ENCODE measurements at places on chromosomes 1 and 21.

GRCh38 chr1:20080441-20081352, 10.7 kb downstream of the PLA2G5 start:
- DNase-seq = no peak

DNA sequence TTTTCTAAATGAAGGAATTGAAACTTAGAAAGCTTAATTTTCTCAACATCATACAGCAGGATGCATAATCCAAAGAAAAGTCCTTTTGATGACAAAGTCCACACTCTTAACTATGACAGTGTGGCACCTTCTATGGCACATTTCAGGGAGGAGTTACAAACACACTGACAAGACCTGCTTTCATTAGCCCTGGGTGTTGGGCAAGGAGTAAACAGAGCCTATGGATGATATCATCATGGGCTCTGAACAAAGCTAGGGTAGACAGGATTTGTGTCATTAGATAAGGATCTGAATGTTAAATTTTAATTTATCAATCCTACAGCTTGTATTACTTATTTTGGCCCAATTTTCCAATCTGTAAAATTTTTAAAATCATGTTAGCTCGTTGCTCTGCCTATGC, 62.6 kb upstream of the DENND1B start:
- no peak for DNase-seq

GRCh38 chr1:11806307-11806936, 431 bp downstream of the CLCN6 start:
- peak; percentile 12 for DNase-seq

DNA sequence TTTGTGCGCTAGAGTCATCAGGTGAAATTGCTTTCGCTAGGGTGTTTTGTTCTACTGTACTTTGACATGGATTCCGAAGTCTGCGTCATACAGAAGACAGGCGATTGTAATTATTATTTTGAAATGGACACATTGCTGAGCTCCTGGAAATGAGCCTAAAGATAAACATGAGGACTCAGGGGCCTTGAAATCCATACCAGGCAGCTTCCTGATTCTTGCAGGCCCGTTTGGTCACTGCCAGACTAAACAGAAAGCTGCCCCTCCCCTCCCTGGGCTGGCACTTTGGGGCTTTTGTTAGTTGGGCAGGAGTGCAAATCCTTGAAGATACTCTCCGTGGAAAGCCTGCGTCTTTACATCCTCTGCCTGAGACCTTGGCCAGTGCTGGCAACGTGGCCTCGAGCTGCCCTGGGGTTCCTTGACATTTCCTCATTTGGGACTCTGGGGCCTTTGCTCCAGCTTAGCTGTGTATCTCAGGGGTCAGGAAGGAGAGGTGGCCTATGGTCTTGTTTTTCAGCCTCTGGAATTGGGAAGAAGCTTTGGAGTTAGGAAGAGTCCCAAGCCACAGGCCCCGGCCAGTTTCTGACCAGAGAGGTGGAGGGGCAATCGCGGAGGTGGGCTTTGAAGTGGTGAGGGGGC, 26.9 kb upstream of the KCNE2 start:
- DNase-seq = no peak

DNA sequence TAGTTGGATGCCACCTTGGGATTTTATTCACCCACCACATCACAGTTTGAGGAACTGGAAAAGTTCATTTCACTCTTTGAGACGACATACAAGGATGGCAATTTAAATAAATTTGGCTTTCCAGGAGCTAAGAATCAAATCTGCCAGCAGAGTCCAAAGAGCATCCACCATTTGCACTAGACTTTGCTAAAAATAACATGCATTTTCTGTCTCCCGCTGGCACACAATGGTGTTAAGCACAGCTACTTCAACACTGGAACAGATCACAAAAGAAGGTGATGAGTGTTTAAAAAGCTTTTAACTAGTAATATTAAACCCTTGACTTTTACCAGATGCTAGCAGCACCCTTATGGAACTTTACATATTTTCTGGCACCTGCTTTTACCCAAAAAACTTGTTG, 44.6 kb downstream of the MAEL start:
- no peak for DNase-seq

DNA sequence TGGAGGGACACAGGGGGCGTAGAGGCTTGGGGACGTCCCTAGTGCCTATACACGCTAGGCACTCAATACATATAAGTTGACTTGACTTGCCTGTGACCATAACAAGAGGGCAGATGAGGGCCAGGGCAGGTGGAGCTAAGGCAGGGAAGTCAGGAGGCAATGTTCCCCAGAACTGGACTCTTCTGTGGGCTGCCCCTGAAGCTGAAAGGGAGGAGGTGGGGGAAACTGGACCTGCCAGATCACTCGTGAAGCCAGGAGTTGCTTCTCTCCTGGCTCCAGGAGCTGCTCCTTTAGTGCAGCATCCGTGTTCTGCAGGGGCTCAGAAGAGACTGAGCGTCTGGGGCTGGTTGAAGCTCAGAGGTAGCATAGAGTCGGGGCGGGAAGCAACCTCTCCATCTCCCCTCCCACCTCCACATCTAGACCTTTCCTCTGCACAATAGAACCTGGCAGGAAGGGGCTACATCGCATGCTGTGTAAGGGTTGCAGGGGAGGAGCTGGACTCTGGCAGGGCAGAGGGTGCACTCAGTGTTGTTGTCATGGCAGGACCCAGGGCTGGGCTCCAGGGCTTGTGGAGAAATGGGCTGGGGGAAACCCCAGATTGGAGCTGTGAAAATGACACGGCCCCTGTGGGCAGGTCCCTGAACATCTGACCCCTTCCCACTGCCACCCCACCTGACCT, 2.9 kb upstream of the SEMA4A start:
- DNase-seq = no peak

DNA sequence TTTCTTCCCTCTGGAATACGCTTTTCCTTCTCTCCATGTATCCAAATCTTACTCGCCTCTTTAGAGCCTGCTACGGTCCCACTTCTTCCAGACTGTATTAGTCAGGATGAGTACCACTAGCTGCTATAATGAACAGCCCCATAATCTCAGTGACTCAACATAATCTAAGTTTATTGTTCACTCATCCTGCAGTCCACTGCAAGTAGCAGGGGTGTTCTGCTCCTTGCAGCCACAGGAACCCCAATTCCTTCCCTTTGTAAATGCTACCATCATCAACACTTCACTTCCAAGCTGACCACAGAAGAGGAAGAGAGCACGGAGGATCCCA, 18.1 kb upstream of the LDLRAP1 start:
- DNase-seq = no peak

GRCh38 chr1:14773396-14774025, 175.0 kb downstream of the KAZN start:
- DNase-seq = no peak

DNA sequence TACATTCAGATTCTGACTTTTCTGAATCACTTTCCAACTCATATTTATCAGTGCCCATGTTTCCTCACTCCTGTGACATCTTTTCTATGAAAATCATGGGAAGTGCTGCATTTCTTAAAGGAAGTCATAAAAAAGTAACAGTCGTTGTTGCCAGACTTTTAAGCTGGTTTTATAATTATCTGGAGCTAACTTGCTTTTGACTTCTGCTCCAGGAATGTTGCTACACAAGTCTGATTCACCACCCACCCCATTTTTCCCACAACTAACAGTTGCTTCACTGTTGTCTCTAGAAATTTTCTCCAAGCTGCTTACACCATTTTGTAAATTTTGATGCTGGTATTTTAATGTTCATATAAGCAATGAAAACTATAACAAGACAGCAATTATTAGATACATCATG, 12.2 kb downstream of the FCRLB start:
- DNase-seq = peak; percentile 56

DNA sequence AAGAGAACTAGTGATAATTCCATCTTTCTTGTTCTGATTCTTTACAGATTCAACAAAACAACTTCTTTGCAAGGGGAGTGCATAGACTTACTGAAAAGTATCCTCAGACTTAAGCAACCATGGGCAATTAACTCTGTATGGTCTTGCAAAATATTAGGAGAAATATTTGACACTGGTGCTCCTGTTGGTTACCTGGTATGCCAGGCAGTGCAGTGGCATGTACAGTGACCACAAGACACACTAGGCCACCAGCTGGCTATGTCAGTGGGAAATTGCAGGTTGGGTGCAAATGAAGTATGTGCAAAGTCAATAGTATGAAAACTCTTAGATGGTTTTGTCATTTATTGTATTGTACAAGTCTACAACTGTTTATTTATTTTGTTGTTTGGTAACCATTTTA, 34.5 kb downstream of the EPS15 start:
- DNase-seq = no peak

DNA sequence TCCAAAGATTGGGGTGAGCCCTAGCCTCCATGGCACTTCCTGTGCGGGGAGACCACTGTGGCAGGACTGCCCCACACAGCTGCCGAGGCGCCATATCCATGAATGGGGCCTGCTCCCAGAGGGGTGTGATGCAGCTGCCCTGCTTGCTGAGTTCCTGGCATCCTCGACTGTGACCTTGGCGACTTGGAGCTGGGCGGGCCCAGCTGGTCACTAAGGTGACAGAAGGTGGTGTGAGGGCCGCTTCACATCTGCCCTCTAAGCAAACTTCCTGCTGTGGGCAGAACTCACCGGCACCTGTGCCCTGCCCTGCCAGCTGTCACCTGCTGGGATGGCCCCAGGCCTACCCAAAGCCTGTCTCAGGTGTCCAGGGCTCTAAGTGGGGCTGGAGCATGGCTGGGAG, 9.0 kb downstream of the TMEM61 start:
- no peak for DNase-seq

Data from LoVo (cell line).